Adrenal gland (tissue), 19 donors: ENCODE measurements at places on chromosomes 6 and 20. TPM values are rescaled to one million over a fixed set of nuclear protein-coding genes. Genes with fewer than 3 reads are reported as not detected.

The FOXF2 gene
- 0.65 TPM for total RNA-seq

The WFDC10B gene
- not detected for total RNA-seq

- DNase-seq: no peak
These were observed 3.6 kb upstream of the CD83 start for GRCh38 chr6:14113976-14114375.

The BTNL2 gene
- total RNA-seq: not detected

DNA sequence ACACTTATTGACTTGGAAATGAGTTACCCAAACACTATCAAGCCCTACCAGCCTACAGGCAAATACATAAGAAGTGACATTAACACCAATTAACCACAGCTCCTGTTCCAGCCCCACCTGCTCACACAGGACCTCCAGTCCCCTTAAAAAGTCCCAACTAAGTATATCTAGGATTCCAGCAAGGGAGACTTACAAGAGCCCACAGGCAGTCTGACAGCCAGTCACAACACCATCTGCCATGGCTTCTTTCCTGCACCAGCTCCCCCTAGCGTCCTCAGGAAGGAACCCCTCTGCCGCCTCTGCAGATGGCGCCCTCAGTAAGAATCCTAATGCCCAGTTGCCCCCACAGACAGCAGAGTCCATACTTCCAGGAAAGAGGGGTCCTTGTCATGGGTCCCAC, 122.1 kb downstream of the HIVEP2 start:
- DNase-seq: no peak

The HCK gene
- total RNA-seq: 4.3 TPM

- no peak for DNase-seq
These were observed 118.7 kb upstream of the TBX18 start for GRCh38 chr6:84882768-84883766.
